H9 (cell line): ENCODE measurements at places on chromosomes 12 and 14. TPM values are rescaled to one million over a fixed set of nuclear protein-coding genes. Genes with fewer than 3 reads are reported as not detected.

- DNase-seq, result peak; percentile 61
Measured at GRCh38 chr14:95515596-95516552, 576 bp downstream of the SYNE3 start.

- DNase-seq, result no peak
Measured at GRCh38 chr14:50932156-50932555, 12.1 kb downstream of the PYGL start.

GRCh38 chr12:109544955-109545531 lies 28.3 kb downstream of the MMAB start:
- DNase-seq, result no peak

DNA sequence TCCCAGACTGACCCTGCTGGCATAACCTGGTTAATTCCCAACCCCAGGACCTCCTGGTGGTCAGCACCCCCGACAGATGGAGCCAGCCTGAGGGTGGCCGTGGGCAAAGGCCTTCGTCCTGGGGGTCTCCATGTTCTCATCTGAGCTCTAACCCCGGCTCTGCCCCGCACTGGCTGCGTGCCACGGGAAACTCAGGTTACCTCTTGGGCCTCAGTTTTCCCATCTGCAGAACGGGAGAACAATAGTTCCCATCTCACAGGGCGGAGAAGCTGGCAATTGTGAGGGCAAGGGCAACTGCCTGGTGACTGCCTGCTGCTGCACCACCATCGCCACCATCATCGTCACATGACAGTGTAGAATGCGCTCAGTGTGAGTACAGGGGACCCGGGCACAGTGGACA lies 77.9 kb downstream of the RFLNA start:
- DNase-seq, result no peak

DNA sequence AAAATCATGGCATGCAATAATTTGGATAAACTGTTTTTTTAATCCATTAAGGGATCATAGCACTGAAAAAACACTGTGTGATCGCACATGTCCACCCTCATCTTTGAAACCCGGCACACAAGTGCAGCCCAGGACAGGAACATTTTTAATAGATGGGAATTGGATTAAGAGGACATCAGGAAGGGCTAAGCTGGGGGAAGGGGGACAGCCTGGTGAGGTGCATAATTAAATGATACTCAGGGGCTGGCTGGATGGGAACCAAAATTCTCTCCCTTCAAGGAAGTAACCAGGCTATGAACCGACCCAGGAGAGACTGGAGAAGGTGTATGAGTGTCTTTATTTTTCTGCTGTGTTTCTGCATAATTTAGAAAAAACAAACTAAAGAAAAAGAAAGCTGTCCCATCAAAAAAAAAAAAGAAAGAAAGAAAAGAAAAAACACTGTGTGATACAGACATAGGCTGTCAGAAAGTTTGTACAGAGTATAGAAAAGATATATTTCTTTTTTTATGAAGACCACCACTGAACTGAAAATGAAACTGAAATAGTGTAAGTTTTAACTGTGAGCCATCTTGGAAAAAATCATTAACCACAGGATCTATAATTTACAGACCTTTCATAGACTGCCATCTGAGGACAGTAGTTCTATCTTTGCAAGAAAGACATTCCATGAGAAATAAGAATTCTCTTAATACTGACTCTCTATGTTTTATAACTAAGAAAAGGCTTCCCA lies 75.1 kb upstream of the SLC38A4 start:
- DNase-seq, result no peak

DNA sequence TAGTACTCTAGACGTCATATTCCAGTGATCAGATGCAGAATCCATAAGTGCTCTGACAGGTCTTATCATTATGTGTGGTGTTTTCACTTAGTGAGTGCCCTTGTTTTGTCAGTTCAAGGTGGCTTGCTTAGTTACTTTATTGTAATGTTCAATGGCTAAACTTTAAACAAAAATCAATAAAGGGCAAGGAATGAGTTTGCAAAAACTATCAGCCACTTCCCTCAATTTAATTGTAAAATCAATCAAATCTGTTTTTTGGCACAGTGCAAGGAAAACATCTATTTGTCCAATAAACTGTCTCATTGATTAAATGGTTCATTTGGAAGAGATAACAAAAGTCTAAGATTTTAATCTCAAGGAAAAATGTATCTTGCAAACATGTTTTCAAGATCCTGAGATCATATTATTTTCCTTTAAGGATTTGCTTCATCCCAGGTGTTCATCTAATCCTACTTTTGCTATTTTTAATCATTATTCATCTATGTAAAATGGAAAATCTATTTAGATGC lies 59.6 kb upstream of the EEA1 start:
- no peak for DNase-seq

DNA sequence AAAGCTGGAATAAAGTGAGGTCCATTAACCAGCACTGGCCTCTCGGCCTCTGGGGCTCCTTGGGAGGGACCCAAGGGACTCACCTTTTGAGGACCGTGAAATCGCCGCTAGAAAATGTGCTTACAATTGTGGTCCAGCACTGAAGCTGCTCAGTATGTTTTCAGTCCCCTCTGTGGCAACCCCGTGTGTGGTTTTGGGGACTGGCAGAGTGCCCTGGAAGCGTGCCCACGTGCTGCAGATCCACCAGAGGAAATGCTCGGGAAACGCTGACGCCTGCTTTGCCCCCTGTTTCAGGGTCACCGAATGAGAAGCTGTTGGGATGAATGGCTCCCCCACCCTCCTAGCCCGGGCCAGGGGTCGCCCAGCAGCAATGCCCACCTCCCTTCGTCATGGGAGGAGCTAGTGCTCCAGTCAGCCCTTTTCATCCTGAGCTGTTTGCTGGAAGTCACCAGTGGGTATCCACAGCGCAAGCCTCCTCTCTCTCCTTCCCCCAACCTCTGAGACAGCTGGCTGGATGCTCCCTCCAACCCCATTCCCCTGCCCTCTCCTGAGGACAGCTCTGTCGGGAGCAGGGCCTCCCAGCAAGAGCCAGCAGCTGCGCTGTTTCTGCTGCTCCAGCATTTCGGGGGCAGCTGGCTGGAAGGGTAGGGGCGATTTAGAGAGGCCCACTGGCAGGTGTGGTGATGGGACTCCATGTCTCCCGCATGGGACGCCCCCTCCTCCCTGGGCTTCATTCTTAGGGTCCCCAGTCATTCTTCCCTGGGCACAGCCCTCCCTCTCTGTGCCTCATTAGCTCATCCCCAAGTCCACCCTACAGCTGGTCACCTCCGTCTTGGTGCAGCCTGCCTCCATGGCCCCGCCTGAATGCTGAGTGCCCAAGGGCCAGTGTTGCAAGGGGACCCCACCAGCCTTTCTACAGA lies 33.2 kb upstream of the PPP1R13B start:
- no peak for DNase-seq

DNA sequence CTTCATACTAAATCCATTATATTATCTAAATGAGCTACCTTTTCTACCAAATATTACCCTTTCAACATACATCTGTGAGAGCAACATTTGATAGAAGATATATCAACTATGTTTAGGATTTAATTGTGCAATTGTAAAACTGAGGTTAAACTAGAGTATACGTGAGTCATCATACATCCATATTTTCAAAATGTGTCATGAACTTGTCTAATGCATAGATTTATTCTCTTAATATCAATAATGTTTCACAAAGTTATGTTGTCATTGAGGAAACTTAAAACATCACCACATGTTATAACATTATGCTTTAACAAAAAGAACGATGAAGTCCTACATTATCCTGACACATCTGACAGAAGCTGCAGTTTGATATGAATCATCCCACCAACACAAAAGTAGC lies 645.5 kb upstream of the NOVA1 start:
- DNase-seq, result no peak

DNA sequence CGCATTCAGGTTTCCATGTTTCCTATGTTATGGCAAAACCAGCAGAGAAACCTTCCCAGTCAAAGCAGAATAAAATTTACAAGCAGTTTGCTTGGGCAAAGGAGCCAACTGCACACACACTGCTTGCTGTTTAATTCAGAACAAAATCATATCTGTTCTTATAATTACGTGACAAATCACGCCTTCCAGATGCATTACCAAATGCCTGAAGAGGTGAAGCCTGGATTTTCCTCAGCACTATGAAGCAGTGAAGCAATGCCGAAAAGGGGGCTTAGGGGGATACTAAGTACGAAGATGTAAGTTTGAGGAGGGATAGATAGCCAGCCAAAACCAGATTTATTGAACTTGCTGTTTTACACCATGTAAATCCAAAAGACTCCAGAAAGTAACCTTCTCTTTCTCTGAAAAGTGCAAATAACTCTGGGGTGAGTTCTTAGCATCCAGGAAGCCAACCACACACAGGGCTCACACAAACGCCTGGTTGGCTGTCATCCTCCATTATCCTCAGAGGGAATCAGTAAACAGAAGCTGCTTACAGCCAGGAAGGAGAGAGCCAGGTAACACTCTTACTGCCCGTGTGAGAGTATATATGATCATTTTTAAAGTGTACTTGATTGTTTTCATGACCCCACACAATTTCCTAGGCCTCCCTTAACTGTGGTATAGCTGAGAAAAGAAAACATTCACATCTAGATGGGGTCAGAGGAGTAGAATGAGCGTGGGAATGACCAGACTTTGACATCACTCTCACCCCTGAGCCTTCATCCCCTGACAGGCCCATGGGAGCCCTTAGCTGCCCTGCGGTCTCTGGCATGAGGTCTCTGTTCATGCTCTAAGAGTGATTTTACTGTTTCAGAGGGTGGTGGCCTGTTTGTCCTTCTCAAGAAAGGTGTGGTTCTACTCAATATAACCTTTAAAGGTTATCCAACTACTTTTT lies 442.5 kb downstream of the EGLN3 start:
- no peak for DNase-seq

- DNase-seq, result no peak
Measured at GRCh38 chr12:104513681-104514080, 56.9 kb downstream of the CHST11 start.

GRCh38 chr14:50396631-50397389 lies at the start of gene CDKL1:
TSS of gene CDKL1 (minus strand) at chr14:50396881. CDS start at chr14:50395868, 1,013 bp downstream.
- DNase-seq, result peak; percentile 77

DNA sequence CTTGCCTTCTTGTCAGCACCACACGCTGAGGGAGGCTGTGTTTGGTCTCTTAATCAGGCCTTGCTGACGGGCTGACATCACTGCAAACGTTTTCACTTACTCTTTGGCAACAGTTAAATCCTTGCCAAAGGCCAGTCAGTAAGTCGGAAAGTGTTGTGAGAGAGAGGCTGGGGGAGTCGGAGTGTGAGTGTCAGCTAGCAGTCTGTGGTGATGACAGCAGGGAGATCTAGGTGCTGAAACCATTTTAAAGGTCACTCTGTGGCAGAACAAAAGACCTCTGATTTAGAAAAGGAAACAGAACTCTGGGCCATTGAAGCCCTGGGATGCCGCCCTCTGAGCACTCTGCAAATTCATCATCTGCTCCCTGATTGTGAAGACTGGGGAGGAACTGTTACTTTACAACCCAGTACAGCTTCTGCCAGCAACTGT lies 143.5 kb downstream of the PAX9 start:
- peak; percentile 36 for DNase-seq

GRCh38 chr12:106343214-106343528 lies 14.4 kb upstream of the POLR3B start:
- DNase-seq, result no peak

DNA sequence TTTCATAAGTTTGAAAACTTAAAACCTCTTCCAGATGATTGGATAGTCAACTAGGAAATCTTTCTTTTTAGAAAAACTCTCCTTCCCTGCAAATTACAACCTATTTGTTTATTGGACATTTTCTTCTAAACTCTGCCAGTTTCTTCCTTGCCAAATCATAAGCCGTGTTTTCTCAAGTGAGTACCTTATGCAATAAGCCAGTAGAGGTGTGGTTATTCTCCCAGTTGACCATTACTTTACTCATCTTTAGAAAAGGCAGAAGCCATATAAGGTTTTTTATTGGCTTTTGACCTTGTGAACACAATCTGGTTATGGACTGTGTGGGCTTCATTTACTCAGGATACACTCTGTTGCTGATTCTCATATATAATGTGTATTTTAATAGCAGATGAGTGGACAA lies 14.6 kb downstream of the ACTR6 start:
- no peak for DNase-seq

DNA sequence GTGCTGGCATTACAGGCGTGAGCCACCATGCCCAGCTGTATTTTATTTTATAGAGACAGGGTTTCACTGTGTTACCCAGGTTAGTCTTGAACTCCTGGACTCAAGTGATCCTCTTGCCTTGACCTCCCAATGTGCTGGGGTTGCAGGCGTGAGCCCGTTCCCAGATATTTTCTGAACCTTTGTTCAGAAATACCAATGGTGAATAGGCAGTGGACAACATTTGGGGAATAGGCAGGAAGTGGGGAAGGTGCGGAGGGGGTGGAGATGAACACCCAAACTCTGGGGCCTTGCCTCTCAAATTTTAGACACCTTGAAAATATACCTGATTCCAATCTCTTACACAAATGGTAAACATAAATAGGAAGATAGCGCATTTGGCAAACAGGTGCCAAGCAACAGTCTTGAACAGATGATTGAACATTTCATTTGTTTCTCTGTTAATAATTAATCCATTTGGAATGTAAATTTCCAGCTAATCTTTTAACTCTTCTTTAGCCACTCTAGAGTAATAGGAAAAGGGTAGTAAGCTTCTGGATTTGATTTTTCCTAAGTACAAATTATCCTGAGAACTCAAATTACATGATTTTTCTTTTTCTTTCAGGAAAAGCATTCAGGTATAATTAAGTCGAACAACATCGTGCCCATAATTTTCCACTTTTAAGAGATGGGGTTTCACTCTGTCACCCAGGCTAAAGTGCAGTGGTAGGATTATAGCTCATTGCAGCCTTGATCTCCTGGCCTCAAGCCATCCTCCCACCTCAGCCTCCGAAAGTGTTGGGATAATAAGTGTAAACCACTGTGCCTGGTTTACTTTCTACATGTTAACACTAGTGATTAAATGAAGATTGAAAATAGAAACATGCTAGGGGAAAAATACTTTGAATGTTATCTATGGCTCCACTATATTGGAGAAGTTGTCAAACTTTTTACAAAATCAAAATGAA lies 22.9 kb upstream of the RNF34 start:
- DNase-seq, result no peak

DNA sequence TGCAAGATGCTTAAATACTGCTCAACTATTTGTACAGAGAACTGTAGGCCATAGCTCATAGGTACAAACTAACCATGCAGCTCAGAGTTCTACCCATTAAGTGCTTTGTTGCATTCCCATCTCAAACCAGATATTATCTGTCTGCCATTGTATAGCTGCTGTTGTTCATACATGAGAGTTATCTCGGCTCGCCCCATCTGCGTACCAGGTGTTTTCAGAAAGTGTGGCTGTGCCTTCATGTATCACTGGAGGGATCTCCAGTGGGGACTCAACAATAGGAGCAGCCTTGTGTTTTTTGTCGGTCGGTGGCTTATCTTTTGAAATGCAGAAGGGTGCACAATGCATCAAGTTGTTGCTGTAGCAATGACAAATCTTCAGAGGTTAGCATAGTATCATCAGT lies 678.3 kb downstream of the RERGL start:
- no peak for DNase-seq

GRCh38 chr12:42483521-42483790 lies 106.1 kb downstream of the PRICKLE1 start:
- DNase-seq, result no peak

- DNase-seq, result peak; percentile 39
Measured at GRCh38 chr14:81990312-81990761, 456.7 kb upstream of the SEL1L start.

The SLC39A9 gene
- total RNA-seq, result 39.8 and 42.2 TPM in 2 replicates

The CYP27B1 gene
- total RNA-seq, result 6.1 and 6.5 TPM in 2 replicates

The KRT71 gene
- total RNA-seq, result not detected in 2 replicates

The DLK1 gene
- total RNA-seq, result 2.8 and 3.2 TPM in 2 replicates

The ANKRD33 gene
- total RNA-seq, result 0.61 and 0.81 TPM in 2 replicates

The DCD gene
- total RNA-seq, result not detected in 2 replicates

The KMT2D gene
- 83.9 and 93.7 TPM in 2 replicates for total RNA-seq

The ERP27 gene
- not detected in 2 replicates for total RNA-seq

The RPS26 gene
- 51.9 and 53.5 TPM in 2 replicates for total RNA-seq
